ENCODE measurements at places on chromosomes 3 and 15. TPM values are rescaled to one million over a fixed set of nuclear protein-coding genes. Genes with fewer than 3 reads are reported as not detected.
A peak's percentile ranks its signal among the peaks of the same experiment; 100 is the strongest.

GRCh38 chr3:27878014-27878383 is 155.9 kb upstream of the EOMES start:
- no peaks in the 10 kb centered on the region for H3K36me3 ChIP-seq
- no peaks in the 10 kb centered on the region for H3K4me1 ChIP-seq
- no peak overlapping the region for H3K27ac ChIP-seq
- H3K27me3 ChIP-seq: no peaks in the 10 kb centered on the region
- H3K4me3 ChIP-seq: no peak overlapping the region

GRCh38 chr3:118146658-118147375 is 887.8 kb downstream of the IGSF11 start:
- H3K27ac ChIP-seq: no peak overlapping the region
- no peak overlapping the region for H3K4me3 ChIP-seq
- no peaks in the 10 kb centered on the region for H3K36me3 ChIP-seq
- no peaks in the 10 kb centered on the region for H3K4me1 ChIP-seq
- H3K27me3 ChIP-seq: no peaks in the 10 kb centered on the region

DNA sequence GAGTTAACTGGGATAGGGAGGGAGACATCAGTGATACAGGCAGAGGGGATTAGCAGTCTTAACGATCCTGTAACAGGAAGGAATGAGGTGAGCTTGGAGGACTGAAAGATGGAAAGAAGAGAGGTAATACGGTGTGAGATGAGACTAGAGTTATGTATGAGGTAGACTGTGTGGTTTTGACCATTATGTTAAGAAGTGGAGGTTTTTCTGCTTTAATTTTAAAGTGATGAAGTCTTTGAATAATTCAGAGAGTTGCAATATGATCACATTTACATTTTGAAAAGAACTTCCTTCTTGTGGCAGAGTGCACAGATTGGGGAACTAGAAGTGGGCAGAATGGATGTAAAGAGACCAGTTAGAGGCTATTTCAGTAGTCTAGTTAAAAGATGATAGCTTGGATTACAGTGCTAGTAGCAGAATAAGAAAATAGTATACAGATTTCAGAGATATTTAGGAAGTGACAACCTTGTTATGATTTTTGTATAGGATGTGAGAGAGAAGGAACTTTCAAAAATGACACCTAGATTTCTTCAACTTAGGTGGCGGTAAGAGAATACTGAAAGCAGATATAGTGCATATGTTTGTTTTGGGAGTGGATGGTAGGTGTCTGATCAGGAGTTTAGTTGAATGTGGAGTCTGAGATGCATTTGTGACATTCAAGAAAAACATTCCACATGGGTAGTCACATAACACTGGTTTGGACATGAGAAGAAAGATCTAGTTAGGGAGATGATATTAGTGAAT is 40.5 kb downstream of the STT3B start:
- no peak overlapping the region for H3K4me3 ChIP-seq
- H3K27me3 ChIP-seq: no peaks in the 10 kb centered on the region
- H3K27ac ChIP-seq: no peak overlapping the region
- no peak for DNase-seq
- H3K4me1 ChIP-seq: peaks cover 29% of the 10 kb centered on the region
- H3K36me3 ChIP-seq: no peaks in the 10 kb centered on the region

DNA sequence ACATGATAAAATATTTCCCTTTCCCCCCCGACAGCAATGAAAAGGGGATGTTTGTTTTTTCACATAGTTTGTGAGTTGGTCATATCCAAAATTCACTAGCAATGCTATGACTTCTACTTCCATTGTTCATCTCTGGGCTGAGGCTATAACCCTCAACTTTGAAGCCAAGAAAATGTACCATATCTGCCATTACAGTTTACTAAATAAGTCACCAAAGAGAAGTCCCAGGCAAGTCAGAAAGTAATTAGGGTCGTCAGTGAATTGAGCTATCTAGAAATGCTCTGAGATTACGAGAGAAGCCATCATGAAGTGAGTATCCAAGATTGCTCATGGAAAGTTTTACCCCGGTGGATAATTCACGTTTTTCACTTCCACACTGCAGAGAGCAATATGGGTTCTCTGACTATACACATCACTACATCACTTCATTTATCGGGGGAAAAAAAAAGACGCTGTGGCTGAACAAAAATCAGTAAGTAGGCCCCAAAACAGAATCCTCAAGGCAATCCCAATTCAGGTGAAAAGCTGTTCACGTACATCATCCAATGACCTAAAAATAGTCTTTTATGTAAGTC is 1.4 kb downstream of the PEAK1 start:
- no peaks in the 10 kb centered on the region for H3K27me3 ChIP-seq
- H3K27ac ChIP-seq: peak overlapping the region; percentile 94
- H3K4me3 ChIP-seq: peak overlapping the region; percentile 83
- H3K36me3 ChIP-seq: no peaks in the 10 kb centered on the region
- DNase-seq: no peak

GRCh38 chr3:157523814-157524213 is 20.6 kb upstream of the VEPH1 start:
- no peaks in the 10 kb centered on the region for H3K36me3 ChIP-seq
- H3K4me1 ChIP-seq: no peaks in the 10 kb centered on the region
- no peak overlapping the region for H3K4me3 ChIP-seq
- H3K27me3 ChIP-seq: no peaks in the 10 kb centered on the region
- DNase-seq: no peak
- H3K27ac ChIP-seq: no peak overlapping the region

DNA sequence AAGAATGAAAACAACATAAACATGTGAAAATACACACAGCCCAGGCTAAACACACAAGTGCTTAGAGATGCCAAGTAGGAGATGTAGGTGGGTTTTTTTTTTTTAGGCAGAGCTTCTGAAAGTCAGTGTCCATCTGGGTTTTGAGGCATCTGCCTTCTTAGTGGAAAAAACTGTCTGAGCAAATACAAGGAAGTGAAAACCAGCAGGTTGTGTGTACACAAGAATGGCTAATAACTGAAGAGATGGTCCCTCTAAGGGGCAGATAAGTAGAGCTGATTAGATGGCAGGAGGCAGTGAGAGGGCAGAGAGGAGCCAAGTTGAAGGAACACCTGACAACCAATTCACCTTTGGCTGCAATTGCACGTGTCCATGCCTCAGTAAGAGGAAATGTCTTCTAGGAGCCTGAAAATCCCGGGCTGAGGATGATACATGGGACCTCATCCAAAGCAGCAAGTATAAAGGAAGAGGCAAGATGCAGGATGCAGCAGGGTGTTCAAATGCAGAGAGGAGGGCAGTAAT is 34.9 kb downstream of the CYP19A1 start:
- no peak for DNase-seq
- H3K27me3 ChIP-seq: no peaks in the 10 kb centered on the region
- peaks cover 11% of the 10 kb centered on the region for H3K4me1 ChIP-seq
- H3K36me3 ChIP-seq: no peaks in the 10 kb centered on the region

DNA sequence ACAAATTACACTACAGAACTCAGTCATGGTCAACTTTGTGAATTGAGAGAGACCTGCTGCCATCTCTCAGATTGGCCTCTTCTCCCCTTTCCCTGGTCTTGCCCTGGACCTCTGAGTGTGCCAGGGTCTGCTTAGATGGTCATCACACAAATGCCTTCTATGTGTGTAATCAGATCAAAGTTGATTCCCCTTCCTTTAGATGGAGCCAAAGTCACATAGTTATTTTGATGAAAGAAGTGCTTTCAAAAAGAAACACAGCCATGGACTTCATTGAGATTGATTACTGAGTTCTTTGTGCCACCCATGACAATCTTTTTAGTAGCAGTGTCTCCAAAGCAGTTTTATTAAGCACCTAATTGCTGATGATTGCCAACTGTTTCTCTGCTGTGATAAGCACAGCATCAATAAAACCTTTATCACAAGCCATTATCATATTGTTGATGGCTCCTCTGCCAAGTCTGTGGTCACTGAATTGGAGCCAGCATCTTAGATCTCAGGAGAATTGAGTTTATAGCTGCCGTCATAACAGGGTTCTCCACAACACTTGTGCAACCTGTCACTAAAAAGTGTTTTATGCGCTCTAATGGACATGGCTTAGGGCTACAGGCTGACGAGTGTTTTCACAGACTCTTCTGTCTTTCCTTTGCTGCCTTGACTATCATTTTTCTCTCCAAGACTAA is 149.7 kb upstream of the NUDT16 start:
- H3K4me3 ChIP-seq: no peak overlapping the region
- H3K27me3 ChIP-seq: no peaks in the 10 kb centered on the region
- H3K36me3 ChIP-seq: no peaks in the 10 kb centered on the region
- no peak overlapping the region for H3K27ac ChIP-seq
- DNase-seq: no peak
- no peaks in the 10 kb centered on the region for H3K4me1 ChIP-seq

GRCh38 chr3:50003216-50003615 is 63.3 kb downstream of the RBM6 start:
- H3K4me3 ChIP-seq: no peak overlapping the region
- no peak for DNase-seq
- H3K27ac ChIP-seq: no peak overlapping the region
- no peaks in the 10 kb centered on the region for H3K36me3 ChIP-seq
- H3K4me1 ChIP-seq: no peaks in the 10 kb centered on the region

- no peak for DNase-seq
- no peak overlapping the region for H3K4me3 ChIP-seq
- H3K36me3 ChIP-seq: no peaks in the 10 kb centered on the region
- no peaks in the 10 kb centered on the region for H3K4me1 ChIP-seq
- no peaks in the 10 kb centered on the region for H3K27me3 ChIP-seq
These were observed 33.9 kb downstream of the KBTBD8 start for GRCh38 chr3:67031986-67032385.

DNA sequence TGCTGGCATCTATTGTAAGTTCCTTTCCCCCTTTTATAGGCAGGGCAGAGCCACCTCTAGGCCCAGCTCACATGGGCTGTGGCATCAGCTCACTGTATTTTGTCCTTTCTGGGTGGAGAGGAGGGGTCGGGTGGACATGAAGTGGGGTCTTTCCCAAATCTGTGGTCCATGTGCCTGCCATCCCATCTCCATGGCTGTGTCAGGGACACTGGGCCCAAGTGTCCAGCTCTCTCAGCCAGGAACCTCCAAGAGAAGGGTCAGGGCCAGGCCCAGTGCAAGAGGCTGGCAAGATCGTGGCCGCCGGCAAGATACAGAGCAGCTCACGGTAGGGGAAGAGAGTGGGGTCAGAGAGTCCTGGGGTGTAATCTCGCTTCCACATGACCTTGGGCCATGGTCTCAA is 85.3 kb downstream of the PCSK6 start:
- no peaks in the 10 kb centered on the region for H3K4me1 ChIP-seq
- no peaks in the 10 kb centered on the region for H3K27me3 ChIP-seq
- no peak overlapping the region for H3K4me3 ChIP-seq
- H3K36me3 ChIP-seq: peaks cover 14% of the 10 kb centered on the region
- DNase-seq: no peak
- H3K27ac ChIP-seq: no peak overlapping the region

GRCh38 chr3:181726351-181727330 is 14.9 kb downstream of the SOX2 start:
- no peaks in the 10 kb centered on the region for H3K36me3 ChIP-seq
- no peak for DNase-seq
- peaks cover 20% of the 10 kb centered on the region for H3K4me1 ChIP-seq
- no peak overlapping the region for H3K27ac ChIP-seq

GRCh38 chr3:129539206-129539605 is 3.8 kb upstream of the H1-8 start:
- H3K27ac ChIP-seq: no peak overlapping the region
- no peaks in the 10 kb centered on the region for H3K4me1 ChIP-seq
- H3K27me3 ChIP-seq: no peaks in the 10 kb centered on the region
- H3K36me3 ChIP-seq: no peaks in the 10 kb centered on the region
- H3K4me3 ChIP-seq: no peak overlapping the region

DNA sequence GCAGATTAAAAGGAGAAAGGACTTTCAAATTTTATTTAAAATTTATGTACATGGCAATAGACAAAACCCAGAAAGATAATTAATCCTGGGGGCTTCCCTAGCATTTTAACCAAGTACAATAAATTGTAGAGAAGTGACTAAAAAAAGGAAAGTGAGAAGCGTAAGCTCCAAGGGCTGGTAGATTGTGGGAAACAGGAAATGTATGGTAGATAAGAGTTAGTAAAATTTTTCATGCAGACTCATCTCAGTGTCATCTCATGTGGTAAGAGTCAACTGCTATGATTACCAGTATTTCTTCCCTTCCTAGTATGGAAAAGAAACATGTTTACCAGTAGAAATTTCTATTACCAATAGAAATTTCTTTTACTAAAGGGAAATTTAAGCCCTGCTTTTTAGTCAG is 464.3 kb upstream of the AGTR1 start:
- no peaks in the 10 kb centered on the region for H3K27me3 ChIP-seq
- H3K36me3 ChIP-seq: no peaks in the 10 kb centered on the region
- no peak for DNase-seq
- H3K4me3 ChIP-seq: no peak overlapping the region
- H3K27ac ChIP-seq: no peak overlapping the region

GRCh38 chr3:64306745-64307144 is 81.5 kb upstream of the PRICKLE2 start:
- no peaks in the 10 kb centered on the region for H3K4me1 ChIP-seq
- no peaks in the 10 kb centered on the region for H3K36me3 ChIP-seq
- no peak overlapping the region for H3K27ac ChIP-seq
- no peak for DNase-seq
- no peak overlapping the region for H3K4me3 ChIP-seq
- no peaks in the 10 kb centered on the region for H3K27me3 ChIP-seq

GRCh38 chr3:190972840-190973270 is 110.4 kb upstream of the GMNC start:
- no peaks in the 10 kb centered on the region for H3K4me1 ChIP-seq
- no peak overlapping the region for H3K27ac ChIP-seq
- no peaks in the 10 kb centered on the region for H3K36me3 ChIP-seq
- H3K4me3 ChIP-seq: no peak overlapping the region

SCG3 gene
- not detected for total RNA-seq

DNA sequence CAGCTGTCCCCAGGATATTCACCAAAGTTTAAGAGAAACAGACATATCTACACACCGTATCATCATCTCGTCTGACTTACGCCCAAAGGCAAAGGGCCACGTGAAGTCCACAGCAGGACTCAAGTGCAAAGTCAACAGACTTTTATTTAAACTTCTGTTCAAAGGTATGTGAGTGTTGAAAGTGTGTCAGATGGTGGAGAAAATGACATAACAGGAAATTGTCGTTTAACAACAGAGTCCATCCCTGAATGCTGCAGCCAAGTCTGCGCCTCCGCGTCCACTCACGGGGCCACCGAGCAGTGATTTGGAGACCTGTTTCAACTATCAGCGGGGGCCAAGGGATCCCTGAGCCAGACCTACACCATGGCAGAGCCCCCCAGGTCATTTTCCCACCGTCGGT is 165.6 kb downstream of the XXYLT1 start:
- no peak overlapping the region for H3K4me3 ChIP-seq
- H3K27me3 ChIP-seq: no peaks in the 10 kb centered on the region
- no peak for DNase-seq
- peaks cover 3% of the 10 kb centered on the region for H3K4me1 ChIP-seq
- no peak overlapping the region for H3K27ac ChIP-seq
- H3K36me3 ChIP-seq: no peaks in the 10 kb centered on the region

ZKSCAN7 gene
- total RNA-seq: 2.2 TPM

DNA sequence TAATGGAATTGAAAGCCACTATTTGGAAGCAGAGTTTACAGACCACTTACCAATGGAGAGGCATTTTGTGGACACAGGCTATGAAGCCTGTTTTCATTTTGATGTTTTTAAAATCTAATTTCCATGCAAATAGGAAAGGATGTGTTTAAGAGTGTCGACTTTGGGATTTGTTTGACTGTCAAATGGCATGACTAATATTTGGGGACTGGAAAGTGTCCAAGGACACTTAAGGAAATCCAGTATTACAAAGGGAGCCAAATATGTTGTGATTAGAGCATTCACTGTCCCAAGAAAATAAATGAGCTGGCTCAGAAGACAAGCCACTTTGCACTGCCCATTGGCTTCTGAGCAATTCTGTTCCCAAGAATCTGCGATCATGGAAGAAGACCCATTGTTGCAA is 34.0 kb upstream of the SLC6A11 start:
- H3K4me1 ChIP-seq: no peaks in the 10 kb centered on the region
- no peak overlapping the region for H3K4me3 ChIP-seq
- peaks cover 24% of the 10 kb centered on the region for H3K27me3 ChIP-seq
- no peak for DNase-seq
- no peak overlapping the region for H3K27ac ChIP-seq
- no peaks in the 10 kb centered on the region for H3K36me3 ChIP-seq

ZNF662 gene
- 7.3 TPM for total RNA-seq
